ENCODE measurements at places on chromosomes 3 and 15. TPM values are rescaled to one million over a fixed set of nuclear protein-coding genes. Genes with fewer than 3 reads are reported as not detected.

- DNase-seq: no peak
Observed at GRCh38 chr3:52838561-52839267, 3.9 kb upstream of the MUSTN1 start.

- no peak for DNase-seq
Observed at GRCh38 chr3:55330355-55330754, 156.8 kb downstream of the WNT5A start.

GRCh38 chr3:170631755-170632488, 46.0 kb upstream of the SLC7A14 start:
- DNase-seq: no peak

DNA sequence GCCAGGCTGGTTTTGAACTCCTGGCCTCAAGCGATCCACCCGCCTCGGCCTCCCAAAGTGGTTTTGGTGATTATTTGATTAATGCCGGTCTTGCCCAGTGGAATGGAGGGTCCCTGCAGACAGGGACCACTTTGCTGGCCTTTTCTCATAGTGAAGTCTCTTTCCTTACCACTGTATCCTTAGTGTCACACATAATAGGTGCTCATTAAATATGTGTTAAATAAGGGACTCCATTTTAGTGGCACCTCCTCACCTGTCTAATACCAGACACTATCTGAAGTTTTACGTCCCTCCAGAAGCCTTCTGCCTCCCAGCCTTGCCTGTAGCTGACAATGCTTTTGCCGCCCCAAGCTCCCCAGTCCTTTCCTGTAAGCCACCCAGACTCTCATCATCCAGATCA, 91.3 kb downstream of the AAGAB start:
- DNase-seq: no peak

DNA sequence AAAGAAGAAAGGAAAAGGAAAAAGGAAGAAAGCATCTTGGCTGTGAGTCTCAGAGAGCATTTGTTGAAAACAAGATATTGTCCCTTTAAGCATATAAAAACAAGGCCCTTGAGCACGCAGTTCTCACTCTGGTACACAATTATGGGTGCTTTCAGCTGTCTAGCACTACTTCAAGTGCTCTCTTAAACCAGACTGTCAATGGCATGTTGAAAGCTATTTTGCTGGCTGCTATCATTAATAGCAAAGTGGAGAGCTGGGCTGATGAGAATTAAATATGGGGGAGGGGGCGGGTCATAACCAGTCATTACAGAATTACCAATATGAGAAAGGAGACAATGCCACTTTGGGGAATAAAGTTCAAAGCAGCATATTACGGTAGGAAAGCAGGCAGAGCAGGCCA, 9.3 kb downstream of the TLE3 start:
- DNase-seq: no peak

DNA sequence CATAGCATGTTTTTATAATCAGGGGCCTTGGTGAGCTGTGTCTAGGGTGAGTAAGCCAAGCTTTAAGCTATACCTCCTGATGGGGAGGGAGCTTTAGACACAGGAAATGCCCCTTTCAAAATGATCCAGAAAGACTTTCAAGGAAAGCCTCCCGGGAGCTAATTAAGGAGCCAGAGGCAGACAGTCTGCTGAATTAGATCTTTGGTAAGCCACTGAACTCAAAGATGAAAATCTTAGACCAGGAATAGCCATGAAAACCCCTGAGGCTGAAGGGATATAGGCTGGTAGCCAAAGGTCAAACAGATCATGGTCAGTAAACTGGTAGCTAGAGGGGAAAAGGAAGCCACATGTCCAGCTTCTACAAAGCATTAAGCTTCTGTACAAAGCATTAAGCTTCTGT, 42.7 kb upstream of the GAP43 start:
- DNase-seq: no peak

DNA sequence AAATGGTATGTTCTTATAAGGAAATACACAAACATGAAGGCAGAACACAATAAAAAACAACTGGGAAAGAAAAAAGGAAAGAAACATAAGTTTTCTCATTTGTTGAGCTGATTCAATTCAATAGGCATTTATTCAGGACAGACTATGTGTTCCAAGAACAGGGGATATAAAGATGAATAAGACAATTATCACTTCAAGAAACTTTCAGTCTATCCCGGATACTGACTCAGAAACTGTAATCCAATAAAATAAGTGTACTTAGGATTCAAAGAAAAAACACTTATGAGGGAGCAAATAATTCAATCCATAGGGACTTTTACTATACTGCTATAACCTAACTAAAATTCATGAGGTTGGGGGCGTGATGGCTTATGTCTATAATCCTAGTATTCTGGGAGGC, 3.5 kb upstream of the POPDC2 start:
- no peak for DNase-seq

- DNase-seq: no peak
Observed at GRCh38 chr15:39157882-39158281, 423.0 kb upstream of the THBS1 start.

DNA sequence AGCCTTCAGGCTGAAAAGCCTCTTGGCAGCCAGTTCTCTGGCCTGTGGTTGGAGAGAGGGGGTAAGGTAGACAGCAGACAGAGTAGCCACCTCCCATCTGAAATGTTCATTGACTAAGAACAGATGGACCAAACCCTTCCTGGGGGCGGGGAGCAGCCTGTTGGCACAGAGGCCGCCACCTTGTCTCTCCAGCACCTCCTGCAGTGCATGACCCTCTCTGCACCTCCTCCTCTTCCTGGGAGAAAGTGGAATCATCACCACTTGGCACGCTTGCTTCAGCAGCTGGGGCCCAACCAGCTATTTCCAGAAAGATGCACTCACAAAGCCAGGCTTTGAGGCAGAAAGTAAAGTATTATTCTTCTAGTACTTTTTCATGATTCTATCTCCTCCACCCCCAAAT, 313.4 kb upstream of the CHRM5 start:
- no peak for DNase-seq

The RPUSD3 gene
- total RNA-seq: 43.3 TPM

The RPL15 gene
- total RNA-seq: 873 TPM

All from dorsolateral prefrontal cortex (tissue), 122 donors.